Uterus (tissue), 4 donors: ENCODE measurements at places on chromosomes 2 and 18.

DNA sequence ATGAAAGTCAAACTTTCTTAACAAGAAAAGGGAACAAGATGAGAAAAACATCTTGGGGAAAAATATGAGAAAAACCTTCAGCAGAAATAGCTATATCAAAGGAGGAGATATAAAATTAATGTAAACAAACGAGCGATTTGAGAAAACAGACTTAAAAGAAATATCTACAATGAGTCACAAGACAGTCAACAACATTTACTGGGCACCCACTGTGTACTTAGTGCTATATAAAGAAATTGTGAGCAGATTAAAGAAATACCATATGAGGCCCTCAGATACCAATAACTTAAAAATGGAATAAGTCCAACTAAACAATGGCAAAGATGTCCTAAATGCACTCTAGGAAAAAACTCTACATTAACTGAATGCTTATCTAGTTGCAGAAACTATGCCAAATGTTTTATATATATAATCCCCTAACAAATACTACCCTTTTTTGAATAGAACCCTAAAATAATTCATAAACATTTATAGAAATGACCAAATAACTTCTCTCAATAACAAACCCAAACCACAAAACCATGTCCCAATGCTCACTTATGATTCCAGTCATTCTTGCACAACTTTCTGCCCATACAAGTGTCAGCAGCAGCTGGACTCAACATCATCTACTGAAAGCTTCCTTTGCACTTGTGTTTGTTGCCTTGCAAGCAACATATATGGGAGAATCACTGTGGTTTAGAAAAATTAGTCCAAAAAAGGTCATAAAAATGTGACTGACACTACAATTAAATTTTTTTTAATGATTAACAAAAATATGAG is 83.5 kb downstream of the COBLL1 start:
- no peak for DNase-seq

- no peak for DNase-seq
Observed at GRCh38 chr2:200782251-200782650, 29.5 kb upstream of the BZW1 start.

GRCh38 chr2:219469186-219469724 is 29.4 kb upstream of the GMPPA start:
- DNase-seq = no peak

DNA sequence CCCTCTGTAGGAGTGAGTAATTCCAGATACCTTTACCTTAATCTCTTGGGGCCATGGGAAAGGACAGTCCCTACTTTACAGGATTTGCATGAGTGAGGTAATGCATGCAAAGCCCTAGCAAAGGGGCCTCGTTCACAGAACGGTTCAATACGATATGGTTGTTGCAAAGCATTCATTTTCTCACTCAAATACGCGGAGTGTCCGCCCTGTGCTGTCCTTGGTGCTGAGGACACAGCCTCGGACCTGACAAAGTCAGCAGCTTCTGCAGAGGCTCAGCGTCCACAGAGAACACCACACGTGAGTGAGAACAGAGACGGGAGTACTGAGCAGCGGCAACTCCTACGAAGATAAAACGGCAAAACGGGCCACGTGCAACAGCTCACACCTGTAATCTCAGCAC is 125.7 kb downstream of the EIPR1 start:
- no peak for DNase-seq

- DNase-seq = no peak
Observed at GRCh38 chr2:230865307-230865765, 594 bp downstream of the ITM2C start.

- no peak for DNase-seq
Observed at GRCh38 chr18:48476550-48476917, 62.3 kb upstream of the CTIF start.

- no peak for DNase-seq
Observed at GRCh38 chr2:147382322-147382948, 462.4 kb upstream of the ACVR2A start.

- no peak for DNase-seq
Observed at GRCh38 chr18:41324020-41324791, 630.8 kb upstream of the PIK3C3 start.

DNA sequence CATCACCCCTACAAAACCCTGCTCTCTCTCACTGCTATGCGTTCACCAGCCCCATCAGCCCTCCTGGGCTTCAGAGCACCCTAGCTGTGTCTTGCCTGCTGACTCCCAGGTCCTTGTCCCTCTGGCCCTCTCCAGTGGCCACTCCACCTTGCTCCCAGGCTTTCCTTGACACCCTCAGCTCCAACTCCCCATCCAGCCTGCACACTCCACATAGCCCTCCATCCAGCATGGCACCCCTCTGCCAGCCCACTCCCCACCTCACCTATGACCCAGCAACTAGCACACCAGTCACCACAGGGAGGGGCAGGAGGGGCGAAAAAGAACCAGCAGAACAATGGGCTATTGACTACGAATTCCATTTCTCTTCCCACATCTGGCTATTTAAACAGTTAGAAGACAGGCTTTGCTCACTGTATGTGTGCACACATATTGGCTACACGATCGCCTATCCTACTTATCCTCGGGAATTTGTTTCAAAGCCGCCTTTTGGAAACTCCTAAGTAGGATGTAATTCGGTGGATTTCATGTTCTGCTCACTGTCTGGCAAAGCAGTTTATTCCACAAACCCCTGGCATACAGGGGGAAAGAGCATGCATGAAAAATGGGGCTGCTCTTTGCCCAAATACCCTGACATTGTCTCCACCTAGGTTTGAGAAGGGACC is 195.3 kb downstream of the SMAD2 start:
- DNase-seq = no peak

- DNase-seq = no peak
Observed at GRCh38 chr2:147081831-147082230, 763.0 kb upstream of the ACVR2A start.

DNA sequence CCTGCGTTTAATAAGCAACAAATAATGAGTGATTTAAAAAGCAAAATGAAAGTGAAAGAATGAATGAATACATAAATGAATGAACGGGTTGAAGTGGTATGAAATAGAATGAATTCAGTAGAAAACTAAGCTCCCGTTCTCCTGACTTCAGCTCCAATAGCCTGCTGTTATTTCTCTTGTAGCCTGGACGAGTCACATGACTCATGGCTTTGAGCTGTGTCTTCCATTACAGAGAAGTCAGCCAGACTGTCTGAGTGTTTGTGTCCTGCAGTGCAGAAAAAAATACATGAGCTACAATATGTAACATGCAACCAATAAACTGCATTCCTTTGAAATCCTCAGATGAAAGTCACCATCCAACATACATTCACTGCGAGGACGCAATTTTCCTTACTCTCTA is 21.2 kb downstream of the SCG2 start:
- DNase-seq = no peak

- DNase-seq = no peak
Observed at GRCh38 chr2:102139851-102140250, 2.7 kb upstream of the IL1R1 start.

GRCh38 chr2:67650291-67651133 is 253.4 kb downstream of the ETAA1 start:
- DNase-seq = peak; percentile 94

- no peak for DNase-seq
Observed at GRCh38 chr2:207351171-207351570, 178.6 kb upstream of the CREB1 start.

DNA sequence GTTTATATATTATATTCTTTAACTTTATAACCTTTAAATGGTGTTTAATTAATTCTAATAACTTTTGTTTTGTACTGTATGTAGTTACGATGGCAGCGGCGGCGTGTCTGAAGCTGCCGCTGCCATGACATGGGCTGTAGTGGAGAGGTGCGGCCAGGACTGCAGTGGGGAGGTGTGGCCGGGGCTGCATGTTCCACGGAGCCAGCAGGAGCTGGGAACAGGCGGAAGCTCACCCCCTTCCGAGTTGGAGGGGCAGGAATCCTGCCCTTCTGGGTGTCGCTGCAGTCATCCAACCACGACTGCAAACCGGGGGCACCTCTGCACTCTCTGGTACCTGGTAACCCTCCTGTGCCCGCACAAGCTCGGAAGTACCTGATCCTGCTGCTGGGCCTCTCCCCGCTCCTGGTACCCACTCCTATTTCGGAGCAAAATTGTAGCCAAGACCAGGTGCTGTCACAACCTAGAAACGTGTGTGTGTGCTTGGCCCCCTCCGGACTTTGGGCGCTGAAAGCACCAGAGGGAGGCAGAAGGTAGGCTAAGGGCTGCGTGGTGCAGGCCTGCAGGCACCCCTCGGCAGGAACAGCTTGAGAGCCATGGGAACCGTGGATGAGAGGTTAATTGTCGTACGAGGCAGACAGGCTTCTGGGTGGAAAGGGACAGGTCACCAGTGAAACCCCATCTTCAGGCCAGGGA is 1329.7 kb upstream of the SLC39A10 start:
- DNase-seq = no peak

- no peak for DNase-seq
Observed at GRCh38 chr2:6730649-6731532, 134.8 kb downstream of the CMPK2 start.
